Stimulated activated CD4-positive, alpha-beta T cell treated with anti-CD3 and anti-CD28 coated beads, Interleukin-2, amount 100 ng/mL, for 24 hours (primary cell): ENCODE measurements at places on chromosomes 12 and 14.

- DNase-seq, result no peak
Observed at GRCh38 chr14:34688470-34689206, 25.8 kb downstream of the CFL2 start.

GRCh38 chr14:22152903-22153302 lies 436.1 kb downstream of the DAD1 start:
- no peak for DNase-seq

DNA sequence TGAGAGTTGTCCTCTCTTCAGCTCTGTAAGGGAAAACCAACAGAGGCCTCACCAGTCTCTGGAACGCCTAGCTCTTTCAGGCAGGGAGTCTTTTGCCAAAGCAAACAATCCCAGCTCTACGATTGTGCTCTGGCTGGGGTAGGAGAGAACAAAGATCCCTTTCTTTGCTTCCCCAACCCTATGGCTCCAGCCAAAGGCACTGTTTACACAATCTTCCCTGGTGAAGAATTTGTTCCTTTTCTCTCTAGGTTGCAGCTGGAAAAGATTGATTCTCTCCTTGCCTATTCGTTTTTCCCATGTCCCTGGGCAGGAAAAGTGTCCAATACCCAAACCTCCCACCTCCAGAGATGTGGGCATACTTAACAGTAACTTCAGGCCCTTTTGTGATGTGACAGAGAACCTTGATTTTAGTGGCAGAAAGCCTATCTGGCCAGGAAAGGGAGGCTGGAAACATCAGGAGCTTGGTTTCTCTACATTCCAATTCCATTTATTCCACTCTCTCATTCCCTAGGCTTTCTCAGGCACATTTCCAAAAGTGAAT lies 16.8 kb downstream of the ATP5MC2 start:
- DNase-seq, result no peak

GRCh38 chr12:1373901-1374735 lies 220.3 kb downstream of the FBXL14 start:
- DNase-seq, result no peak

- no peak for DNase-seq
Observed at GRCh38 chr12:106673141-106673540, 90.3 kb downstream of the RFX4 start.

- no peak for DNase-seq
Observed at GRCh38 chr14:94975366-94975765, 182.0 kb downstream of the DICER1 start.

DNA sequence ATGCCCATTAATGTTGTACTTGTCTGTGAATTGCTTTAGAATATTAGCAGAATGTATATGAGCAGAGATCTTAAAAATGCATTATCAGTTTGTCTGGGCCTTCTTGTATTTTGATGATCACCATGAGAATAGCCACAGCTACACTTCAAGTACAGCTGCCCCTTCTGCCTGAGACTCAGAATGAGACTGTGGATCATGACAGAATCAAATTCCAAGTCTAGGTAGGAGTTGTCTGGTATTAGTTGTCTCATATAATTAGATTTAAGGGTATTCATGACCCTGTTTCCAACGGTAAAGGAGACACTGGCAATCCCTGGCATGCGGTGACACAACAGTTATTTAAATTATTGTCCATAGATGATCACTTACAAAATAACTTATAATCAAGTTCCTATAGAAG lies 18.3 kb upstream of the SMIM10L1 start:
- no peak for DNase-seq

DNA sequence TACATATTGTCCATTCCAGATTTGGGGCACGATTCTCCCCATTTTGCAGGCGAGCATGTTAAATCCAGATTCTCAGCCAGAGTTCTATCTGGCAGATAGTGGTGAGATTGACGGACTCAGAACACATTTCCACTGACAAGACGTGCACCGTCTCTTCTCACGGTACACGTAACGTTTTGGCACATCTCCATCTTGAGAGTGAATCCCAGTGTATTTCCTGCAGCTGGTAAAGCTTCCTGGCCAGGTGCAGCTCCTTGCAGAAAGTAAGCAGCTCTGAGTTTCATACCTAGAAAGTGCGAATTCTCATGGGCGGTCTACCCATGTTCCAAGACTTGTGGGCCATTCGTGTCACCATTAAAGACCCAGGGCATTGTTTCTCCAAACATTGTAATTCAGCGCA lies 102.6 kb downstream of the TSPAN9 start:
- no peak for DNase-seq
